ENCODE measurements at places on chromosomes 11 and 22. TPM values are rescaled to one million over a fixed set of nuclear protein-coding genes. Genes with fewer than 3 reads are reported as not detected.

The SLC22A8 gene
- not detected for polyA plus RNA-seq

The GTSE1 gene
- not detected for polyA plus RNA-seq

The KRTAP5-7 gene
- polyA plus RNA-seq, result not detected

The GSTT2B gene
- 5.1 TPM for polyA plus RNA-seq

The NOX4 gene
- not detected for polyA plus RNA-seq

The IL17REL gene
- polyA plus RNA-seq, result not detected

The DAGLA gene
- 3.7 TPM for polyA plus RNA-seq

The WNT7B gene
- polyA plus RNA-seq, result 0.45 TPM

The OR52N5 gene
- polyA plus RNA-seq, result not detected

The CARD18 gene
- 0.46 TPM for polyA plus RNA-seq

The OR2D2 gene
- polyA plus RNA-seq, result not detected

The SCGB2A2 gene
- not detected for polyA plus RNA-seq

The ANO1 gene
- 28.8 TPM for polyA plus RNA-seq

The MYOD1 gene
- not detected for polyA plus RNA-seq

The HYLS1 gene
- polyA plus RNA-seq, result 15.8 TPM

The LMNTD2 gene
- polyA plus RNA-seq, result not detected

The ROBO4 gene
- not detected for polyA plus RNA-seq

The EXPH5 gene
- polyA plus RNA-seq, result 6.3 TPM

The EFCAB6 gene
- 5.9 TPM for polyA plus RNA-seq

The SCN4B gene
- polyA plus RNA-seq, result 5.4 TPM

The MICAL3 gene
- 11.9 TPM for polyA plus RNA-seq

The CD6 gene
- polyA plus RNA-seq, result not detected

The FAM227A gene
- 0.93 TPM for polyA plus RNA-seq

The PATE2 gene
- not detected for polyA plus RNA-seq

The SLC22A24 gene
- not detected for polyA plus RNA-seq

The THRSP gene
- polyA plus RNA-seq, result not detected

The NXPE4 gene
- polyA plus RNA-seq, result not detected

The TMEM135 gene
- polyA plus RNA-seq, result 24.9 TPM

The SLC37A2 gene
- polyA plus RNA-seq, result not detected

The USH1C gene
- not detected for polyA plus RNA-seq

The PARVB gene
- polyA plus RNA-seq, result 2.6 TPM

The DCDC1 gene
- polyA plus RNA-seq, result 0.04 TPM

The GDPD4 gene
- not detected for polyA plus RNA-seq

The HEPACAM gene
- polyA plus RNA-seq, result 9.0 TPM

The ZNF214 gene
- 4.1 TPM for polyA plus RNA-seq

The ACCSL gene
- polyA plus RNA-seq, result not detected

The PKP3 gene
- polyA plus RNA-seq, result not detected

The CYB5R2 gene
- not detected for polyA plus RNA-seq

The VSTM5 gene
- polyA plus RNA-seq, result 1.8 TPM

The INSC gene
- 8.8 TPM for polyA plus RNA-seq

The PRG2 gene
- polyA plus RNA-seq, result not detected

The OSBP2 gene
- polyA plus RNA-seq, result 13.5 TPM

The MMP11 gene
- polyA plus RNA-seq, result not detected

The NEFH gene
- 343 TPM for polyA plus RNA-seq

The OR4C3 gene
- polyA plus RNA-seq, result not detected

The IFITM10 gene
- polyA plus RNA-seq, result not detected

The PGA5 gene
- polyA plus RNA-seq, result not detected

The MMP3 gene
- polyA plus RNA-seq, result not detected

The CDON gene
- polyA plus RNA-seq, result 0.55 TPM

The CFAP300 gene
- polyA plus RNA-seq, result 1.7 TPM

The TRIM77 gene
- not detected for polyA plus RNA-seq

The KLHL35 gene
- 0.74 TPM for polyA plus RNA-seq

The MS4A4E gene
- not detected for polyA plus RNA-seq

The A4GALT gene
- polyA plus RNA-seq, result not detected

The BID gene
- polyA plus RNA-seq, result 15.6 TPM

The SERPING1 gene
- polyA plus RNA-seq, result 24.1 TPM

The OR52H1 gene
- not detected for polyA plus RNA-seq

All from Purkinje cell (primary cell).